Right hindlimb (tissue), 1 donor: ENCODE measurements at places on chromosomes 1 and 21.

- no peak for DNase-seq
Measured at GRCh38 chr21:22993822-22994574, 1995.8 kb downstream of the NCAM2 start.

- DNase-seq: no peak
Measured at GRCh38 chr1:169260478-169261151, 107.0 kb downstream of the NME7 start.

DNA sequence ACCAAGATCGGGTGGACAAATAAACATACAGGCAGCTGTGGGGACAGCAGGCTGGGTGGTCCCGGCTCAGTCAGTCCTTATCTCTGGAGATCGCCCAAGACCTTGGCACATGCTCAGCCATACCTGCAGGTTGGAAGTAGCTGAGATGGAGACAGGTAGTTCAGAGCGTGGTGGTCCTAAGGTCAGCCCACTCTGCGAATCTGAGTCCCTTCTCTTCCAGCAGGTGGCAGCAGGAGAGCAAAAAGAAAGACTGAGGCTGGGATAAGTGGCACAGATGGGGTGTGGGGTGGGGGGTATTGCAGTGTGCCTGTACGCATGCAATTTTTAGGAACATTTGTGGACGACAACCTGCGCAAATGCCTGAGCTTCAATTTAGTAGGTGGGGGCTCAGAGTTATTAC is 104.9 kb downstream of the TENT5C start:
- no peak for DNase-seq

DNA sequence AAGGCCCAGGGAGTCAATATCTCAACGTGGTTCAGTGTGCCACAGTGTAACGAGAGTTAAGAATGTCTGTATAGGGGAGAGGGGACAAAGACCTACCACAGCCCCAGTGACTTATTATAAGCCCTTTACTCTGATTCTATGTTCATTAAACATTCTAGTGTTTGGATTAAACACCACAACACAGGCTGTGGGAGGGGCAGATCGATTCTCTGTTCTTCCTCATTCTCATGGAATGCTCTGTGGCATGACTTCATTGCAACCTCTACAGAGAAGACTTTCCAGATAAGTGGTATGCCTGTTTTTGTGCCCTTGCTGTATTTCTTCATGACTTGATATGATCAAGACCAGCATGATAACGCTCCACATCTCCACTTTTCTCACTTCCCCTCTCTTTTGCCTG is 39.0 kb upstream of the CD5L start:
- no peak for DNase-seq

DNA sequence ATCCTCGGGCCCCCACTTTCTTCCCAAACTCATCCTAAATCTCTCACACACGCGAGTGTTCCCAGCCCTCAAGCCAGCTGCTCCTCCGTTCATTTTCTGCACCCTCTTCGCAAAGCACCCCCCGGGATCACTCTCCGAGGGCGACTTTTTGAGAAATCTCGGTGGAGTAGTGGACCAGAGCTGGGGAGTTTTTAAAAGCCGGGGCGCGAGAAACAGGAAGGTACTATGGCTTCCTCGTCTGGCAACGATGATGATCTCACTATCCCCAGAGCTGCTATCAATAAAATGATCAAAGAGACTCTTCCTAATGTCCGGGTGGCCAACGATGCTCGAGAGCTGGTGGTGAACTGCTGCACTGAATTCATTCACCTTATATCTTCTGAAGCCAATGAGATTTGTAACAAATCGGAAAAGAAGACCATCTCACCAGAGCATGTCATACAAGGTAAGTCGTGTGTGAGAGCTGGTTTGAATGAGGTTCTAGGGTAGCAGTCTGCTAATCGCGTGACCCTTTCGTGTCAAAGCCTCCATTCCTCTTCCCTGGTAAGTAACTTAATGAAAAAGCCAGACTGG is 800 bp downstream of the DR1 start:
- DNase-seq: peak; percentile 32

DNA sequence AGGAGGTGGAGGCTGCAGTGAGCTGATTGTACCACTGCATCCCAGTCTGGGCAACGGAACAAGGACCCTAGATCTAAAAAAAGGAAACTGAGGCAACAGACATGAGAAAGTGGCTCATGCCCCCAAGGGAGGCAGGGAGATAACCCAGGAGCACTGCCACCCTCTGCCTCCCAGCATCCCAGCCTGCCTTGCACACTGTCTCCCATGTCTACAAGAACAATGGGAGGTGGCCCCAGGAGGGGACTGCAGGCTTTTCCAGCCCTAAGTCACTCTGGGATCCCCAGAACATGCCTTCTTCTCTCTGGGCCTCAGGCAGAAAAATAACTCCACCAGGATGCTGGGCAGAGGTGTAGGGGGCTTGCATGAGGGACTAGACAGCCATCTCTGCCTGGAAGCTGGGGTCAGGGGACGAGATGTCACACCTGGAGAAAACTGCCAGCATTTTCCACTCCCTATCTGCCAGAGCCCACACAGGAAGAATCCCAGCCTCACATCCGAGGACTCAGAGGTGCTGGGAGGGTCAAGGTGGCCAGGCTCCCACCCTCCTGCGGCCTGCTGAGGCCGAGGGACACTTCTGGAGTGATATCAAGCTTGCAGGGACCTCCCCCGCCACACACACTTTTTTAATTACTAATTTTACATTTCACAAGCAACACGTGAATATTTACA is 21.4 kb downstream of the RUNX3 start:
- DNase-seq: no peak

DNA sequence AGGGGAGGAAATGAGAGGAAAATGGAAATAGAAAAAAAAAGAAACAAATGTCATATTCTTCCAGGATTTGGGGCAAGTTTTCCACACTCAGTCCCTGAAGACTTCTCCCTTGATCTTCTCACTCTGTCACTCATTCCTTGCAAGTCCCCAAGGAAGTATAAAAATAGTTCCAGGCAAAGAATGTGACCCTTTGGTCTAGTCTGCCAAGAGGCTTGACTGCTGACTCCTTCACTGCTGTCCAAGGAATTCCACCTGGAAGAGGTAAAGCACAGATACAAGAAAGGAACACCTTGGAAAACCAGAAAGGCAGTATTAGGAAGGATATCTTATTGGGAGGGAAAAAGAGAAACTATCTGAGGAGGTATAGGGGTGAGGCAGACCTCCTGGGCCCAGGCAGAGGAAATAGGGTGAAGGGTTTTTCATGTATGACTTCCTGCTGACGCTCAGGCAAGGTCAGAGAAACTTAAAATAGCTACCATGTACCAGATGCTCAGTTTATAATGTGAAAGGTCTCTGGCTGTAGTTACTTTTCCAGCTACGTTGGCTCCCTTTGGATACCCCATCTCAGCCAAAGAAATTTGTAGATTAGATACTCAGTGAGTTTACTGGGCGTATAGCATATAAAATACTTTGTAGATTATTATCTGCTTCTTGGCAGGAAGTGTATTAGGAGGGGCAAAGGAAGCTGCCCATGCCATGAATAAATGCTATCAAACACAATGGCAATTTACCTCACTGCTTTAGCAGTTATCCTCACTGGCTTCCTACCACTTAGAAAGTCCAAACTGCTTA is 2.0 kb upstream of the GJA5 start:
- no peak for DNase-seq

- peak; percentile 64 for DNase-seq
Measured at GRCh38 chr1:181503171-181503810, 20.0 kb downstream of the CACNA1E start.

GRCh38 chr1:245156736-245157505 is 2.1 kb downstream of the KIF26B start:
- peak; percentile 45 for DNase-seq

DNA sequence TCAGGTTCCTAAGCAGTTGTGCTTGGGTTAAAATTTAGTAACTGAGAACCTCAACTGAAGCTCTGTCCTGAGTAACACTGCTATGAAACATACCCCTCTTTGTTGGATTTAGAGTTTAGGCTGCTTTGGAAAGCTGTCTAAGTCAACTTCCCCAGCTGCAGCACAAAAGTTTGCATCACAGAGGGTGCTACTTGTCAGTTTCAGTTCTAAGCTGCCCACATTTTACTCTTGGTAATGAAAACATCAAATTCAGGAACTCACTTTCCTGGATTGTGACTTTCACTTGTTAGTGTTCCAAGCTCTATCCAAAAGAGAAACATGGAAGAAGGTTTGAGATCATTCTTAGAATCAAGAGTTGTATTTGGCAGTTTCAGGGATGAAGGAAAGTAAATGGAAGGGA is 191.7 kb upstream of the NFIA start:
- DNase-seq: no peak

- no peak for DNase-seq
Measured at GRCh38 chr1:211637066-211637465, 38.4 kb downstream of the NEK2 start.

GRCh38 chr1:184022668-184023067 is 14.9 kb downstream of the COLGALT2 start:
- peak; percentile 67 for DNase-seq

GRCh38 chr1:220787069-220787619 is 431 bp downstream of the MTARC1 start:
- no peak for DNase-seq

- no peak for DNase-seq
Measured at GRCh38 chr1:229248821-229249817, 21.8 kb upstream of the RAB4A start.

DNA sequence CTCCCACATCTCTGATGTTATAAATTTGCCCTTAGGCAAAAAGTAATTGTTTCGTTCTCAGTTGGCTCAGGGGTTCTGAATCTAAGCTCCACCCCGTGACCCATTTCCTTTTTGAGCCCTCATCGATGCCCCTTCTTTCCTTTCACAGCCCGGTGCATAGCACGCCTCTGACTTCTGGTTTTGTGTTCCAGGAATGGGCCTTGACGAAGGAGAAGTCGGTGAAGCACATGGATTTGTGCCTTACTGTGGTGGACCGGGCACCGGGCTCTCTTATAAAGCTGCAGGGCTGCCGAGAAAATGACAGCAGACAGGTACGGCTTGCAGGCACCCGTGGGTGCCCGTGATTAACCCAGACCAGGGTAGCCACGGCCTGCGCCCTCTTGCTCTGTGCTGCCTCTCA is 151.9 kb downstream of the PGBD5 start:
- no peak for DNase-seq

GRCh38 chr1:211722277-211723175 is 47.1 kb upstream of the NEK2 start:
- DNase-seq: no peak

GRCh38 chr21:41428311-41428710 is 2.3 kb downstream of the MX1 start:
- no peak for DNase-seq

DNA sequence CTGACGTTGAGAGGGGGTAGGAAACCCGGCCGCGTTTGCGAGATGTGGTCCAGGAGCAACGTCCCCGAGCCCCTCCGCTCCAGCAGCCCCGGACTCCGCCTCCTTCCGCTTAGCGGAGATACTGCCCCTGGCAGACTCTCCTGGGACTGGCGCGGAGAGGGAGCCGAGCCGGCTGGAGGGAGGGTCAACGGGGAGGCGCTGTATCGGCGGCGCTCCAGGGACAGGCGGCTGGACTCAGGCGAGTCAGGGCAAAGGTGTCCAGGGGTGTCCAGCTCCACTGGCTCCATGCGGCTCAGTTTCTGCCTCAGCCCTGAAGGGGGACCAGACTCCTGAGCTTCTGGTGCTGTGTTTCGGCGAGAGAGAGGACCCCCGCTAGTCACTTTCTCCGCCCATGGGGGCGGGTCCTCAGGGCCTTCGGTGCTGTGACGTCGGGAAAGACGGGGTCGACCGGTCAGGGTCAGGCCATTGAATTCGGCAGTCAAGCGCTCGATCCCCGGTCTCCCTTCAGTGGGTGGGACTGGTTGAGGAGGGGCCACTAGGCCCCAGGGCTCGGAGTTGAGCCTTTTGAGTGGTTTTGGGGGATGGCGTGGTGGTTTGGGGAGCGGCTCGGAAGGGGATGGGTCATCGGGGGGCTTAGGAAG is 2.8 kb upstream of the LIX1L start:
- peak; percentile 90 for DNase-seq

GRCh38 chr1:94636624-94637023 is 95.1 kb upstream of the F3 start:
- no peak for DNase-seq

- DNase-seq: no peak
Measured at GRCh38 chr1:59952065-59952464, 25.5 kb upstream of the CYP2J2 start.

DNA sequence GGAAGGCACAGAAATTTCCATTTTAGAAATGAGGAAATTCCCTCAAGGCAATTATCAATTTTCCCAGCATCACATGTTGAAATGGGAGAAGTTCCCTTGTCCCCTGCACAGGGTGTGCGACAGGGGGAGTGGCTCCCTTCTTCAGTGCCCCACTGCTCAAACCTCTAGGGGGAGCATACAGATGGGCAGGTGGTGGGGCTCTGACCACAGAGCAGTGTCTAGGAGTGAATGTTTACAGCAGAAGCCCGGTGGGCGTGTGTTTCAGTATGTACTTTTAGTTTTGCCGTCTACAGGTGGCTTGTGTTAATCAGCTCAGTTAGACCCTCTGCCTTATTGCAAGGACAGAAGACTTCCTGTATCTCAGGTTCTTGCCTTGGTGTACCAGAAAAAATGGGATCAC is 493.7 kb upstream of the PLXNA2 start:
- DNase-seq: no peak

GRCh38 chr1:210741564-210741963 is 392.4 kb downstream of the KCNH1 start:
- DNase-seq: no peak

DNA sequence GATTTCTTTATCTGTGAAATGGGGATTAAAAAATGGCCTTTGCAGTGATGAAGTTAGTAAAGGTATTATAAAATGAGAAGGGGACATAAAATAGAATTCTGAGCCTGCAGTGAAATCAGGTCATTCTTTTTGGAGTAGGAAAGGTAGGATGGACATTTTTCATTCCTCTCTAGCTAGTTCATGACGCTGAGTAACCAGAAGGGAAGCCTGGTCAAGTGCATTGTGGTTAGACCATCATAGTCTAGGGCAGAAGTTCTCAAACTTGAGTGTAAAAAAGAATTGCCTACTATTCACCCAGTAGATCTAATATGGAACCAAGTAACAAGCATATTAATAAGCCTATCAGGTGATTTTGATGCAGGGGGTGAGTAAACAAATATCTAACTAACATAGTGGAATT is 50.8 kb downstream of the TGFB2 start:
- DNase-seq: no peak

GRCh38 chr21:29712818-29713217 is 227.0 kb downstream of the GRIK1 start:
- DNase-seq: no peak

GRCh38 chr1:234899041-234899729 is 229.5 kb downstream of the TOMM20 start:
- no peak for DNase-seq

- DNase-seq: no peak
Measured at GRCh38 chr1:193260896-193261295, 74.5 kb upstream of the B3GALT2 start.

- no peak for DNase-seq
Measured at GRCh38 chr1:175314300-175314699, 121.7 kb upstream of the KIAA0040 start.

- no peak for DNase-seq
Measured at GRCh38 chr1:194067772-194068171, 881.4 kb upstream of the B3GALT2 start.

- DNase-seq: no peak
Measured at GRCh38 chr1:55244476-55245099, 29.4 kb upstream of the USP24 start.
